Stimulated activated CD4-positive, alpha-beta T cell treated with anti-CD3 and anti-CD28 coated beads, Interleukin-1b, Interleukin-23, amount 100 ng/mL, for 1 hour (primary cell): ENCODE measurements at places on chromosomes 12 and 14.

DNA sequence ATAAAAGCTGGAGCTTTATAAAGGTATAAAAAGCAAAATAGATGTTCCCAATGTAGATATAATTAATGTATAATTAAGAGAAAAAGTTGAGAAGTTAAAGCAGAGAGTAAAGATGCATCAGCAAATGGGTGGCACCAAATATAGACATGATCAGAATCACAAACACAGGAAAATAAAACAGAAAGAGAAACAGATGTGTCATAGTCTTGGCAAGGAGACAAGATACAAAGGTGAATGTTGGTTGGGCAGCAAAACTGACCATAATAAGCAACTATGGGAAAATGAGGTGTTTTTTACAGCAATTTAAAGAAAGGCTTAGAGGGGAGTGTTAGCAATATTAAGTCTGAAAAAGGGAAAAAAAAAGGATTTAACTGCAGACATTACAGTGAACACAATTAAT, 135.4 kb upstream of the CLEC14A start:
- no peak for DNase-seq

DNA sequence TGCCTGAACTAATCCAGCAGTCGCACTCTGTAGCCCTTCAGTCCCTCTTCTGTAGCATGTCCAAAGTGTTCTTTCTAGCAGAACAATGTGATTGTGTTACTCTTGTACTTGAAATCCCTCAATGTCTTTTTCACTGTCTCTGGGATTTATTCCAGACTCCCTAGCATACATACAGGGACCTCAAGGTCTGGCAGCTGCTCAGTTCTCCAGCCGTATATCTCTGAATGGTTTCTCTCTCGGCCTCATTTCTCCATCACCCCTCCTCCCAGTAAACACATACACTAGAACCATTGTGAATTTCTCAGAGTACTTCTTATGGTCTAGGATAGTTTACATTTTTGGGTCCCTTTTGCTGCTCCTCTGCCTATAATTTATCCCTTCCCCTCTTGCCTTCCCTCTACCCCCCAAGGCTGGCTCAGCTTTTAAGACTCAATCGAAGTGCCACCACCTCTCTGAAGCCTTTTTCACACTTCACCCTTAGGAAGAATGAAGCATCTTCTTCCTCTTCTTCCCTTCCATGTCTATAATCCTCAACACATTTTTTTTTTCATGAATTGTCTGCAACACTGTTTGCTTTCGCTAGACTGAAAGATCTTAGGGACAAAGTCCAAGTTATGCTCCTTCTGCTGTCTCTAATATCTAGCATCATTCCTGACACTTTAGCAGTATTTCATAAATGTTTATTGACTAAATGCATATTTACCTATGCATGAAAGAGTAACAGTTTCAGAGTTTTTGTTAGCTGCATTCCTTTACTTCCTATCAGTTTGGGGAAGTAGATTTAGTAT, 446.1 kb downstream of the ZFP36L1 start:
- no peak for DNase-seq

DNA sequence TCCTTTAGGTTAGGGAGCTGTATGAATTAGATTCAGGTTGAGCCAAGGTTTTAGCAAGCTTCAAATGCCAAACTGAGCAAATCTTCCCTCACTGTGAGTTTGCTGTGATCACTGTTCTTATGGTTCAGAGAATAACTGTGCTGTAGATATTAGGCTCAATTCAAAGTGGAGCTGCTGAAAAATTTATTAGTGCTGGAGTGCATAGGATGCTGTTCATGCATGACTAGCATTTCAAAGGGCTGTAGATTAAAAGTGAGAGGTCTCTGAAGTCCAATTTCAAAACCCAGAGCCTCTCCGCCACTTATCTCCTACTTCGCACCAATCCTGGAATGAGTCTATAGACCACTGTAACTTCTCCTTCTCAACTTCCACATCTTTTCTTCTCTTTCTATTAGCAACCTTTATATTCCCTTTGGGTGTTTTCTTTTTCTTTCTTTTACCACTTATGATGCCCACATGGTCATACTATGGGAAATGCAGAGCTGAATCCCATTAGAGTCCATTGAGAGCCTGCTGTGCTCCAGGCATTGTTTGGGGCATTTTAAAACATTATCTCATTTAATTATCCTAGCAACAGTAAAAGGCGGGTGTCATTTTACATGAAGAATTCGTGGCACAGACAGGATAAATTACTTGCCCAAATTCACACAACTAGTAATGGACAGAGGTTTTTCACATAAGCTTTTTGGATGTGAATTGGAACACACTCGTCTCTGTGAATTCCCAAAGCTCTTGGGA, 77.5 kb upstream of the EEA1 start:
- DNase-seq = no peak

- no peak for DNase-seq
Observed at GRCh38 chr14:50855558-50855957, 16.3 kb upstream of the ABHD12B start.

- DNase-seq = no peak
Observed at GRCh38 chr14:50030036-50030435, 86.3 kb downstream of the VCPKMT start.

GRCh38 chr12:572532-572899, 90.7 kb downstream of the NINJ2 start:
- no peak for DNase-seq

DNA sequence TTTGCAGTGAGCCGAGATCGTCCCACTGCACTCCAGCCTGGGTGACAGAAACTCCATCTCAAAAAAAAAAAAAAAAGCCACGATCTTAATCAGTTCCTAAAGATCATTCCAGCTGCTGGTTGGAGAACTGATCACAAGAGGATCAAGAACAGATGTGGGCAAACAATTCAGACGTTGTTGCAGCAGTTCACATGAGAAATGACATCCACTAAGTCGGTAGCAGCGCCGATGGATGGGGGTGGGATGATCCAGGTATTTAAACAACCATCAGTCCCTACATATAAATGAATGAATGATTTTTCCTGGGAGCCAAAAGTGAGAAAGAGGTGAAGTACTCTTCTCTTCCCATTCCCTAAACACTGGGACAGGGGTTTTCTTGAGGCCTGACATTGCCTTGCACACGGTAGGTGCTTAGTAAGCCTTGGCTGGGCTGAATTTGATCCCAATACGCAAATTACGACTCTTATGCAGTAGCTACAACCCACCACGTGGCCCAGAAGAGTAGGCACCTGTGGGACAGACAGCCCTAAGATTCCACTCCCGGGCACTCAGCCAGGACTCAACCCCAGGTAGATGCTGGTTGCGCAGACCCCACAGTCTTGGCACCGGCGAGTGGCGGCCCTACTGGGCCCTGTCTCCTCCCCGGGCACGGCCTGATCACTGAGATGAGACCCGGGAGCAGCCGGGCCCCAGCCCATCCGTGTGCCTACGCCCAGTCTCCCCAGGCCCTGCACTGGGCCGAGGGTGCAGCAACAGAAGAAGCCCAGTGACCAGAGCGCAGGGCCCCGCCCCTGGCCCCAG, 565 bp downstream of the SPRYD3 start:
- DNase-seq = no peak

- DNase-seq = no peak
Observed at GRCh38 chr14:61524211-61524806, 171.0 kb upstream of the HIF1A start.

- no peak for DNase-seq
Observed at GRCh38 chr12:117363953-117364486, 2.6 kb upstream of the NOS1 start.

DNA sequence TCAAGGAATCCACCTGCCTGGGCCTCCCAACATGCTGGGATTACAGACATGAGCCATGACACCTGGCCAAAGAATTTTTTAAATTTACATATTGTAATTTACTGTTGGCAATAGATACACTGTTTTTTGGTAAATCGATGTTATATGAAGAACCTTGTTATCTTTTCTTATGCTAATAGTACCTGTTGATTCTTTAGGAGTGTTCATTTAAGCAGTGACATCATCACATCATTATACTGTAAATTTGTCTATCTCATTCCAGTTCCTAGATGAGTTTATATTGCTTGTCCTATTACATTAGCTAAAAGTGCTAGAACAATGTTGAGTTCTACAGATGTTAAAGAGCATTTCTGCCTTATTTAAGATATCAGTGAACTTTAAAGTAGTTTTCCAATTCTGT, 13.0 kb upstream of the TAS2R30 start:
- no peak for DNase-seq

- no peak for DNase-seq
Observed at GRCh38 chr14:99461411-99462085, 19.1 kb downstream of the SETD3 start.

DNA sequence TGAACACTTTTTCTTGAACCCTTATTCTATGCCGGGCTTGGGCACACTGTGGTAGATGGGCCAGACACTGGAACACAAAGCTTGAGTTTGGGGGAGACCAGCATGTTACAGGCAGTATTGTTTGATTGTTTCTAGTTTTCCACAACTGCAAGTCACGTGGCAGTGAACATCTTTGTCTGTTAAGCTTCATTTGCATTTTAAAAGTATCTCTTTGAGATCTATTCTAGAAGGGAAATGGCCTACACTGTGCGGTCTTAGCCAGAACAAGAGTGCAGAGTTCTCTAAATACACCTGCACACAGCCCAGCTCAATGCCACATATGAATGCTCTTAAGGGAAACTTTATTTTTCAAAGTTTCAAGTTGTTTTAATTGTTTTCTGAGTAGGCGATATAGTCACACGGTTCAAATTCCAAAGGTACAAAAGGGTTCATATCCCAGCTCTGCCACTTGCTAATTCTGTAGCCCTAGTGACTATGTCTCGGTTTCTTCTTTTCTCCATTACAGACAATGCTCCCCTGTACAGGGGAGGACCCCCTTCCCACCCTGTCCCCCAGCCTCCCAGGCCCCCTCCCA, 24.9 kb downstream of the RIN3 start:
- no peak for DNase-seq

- DNase-seq = no peak
Observed at GRCh38 chr12:67539329-67539728, 109.2 kb upstream of the DYRK2 start.

DNA sequence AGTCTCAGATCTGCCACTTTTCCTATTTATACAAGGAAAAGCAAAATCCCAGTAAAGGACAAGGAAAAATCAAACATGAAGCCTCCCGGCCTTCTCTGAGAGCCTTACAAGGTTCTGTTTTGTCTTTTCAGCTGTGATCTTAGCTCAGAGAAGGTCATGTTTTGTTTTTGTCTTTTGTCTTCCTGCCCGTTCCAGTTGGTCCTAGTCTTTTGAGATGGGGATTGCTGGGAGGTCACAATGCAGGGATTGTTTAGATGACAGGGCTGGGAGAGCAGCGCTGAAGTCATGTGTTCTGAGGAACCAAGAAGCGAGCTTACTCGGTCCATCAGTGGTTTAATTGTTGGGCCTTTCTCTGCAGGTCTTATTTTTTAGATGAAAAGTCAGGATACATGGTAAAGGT, 6.0 kb downstream of the PLEKHH1 start:
- no peak for DNase-seq

DNA sequence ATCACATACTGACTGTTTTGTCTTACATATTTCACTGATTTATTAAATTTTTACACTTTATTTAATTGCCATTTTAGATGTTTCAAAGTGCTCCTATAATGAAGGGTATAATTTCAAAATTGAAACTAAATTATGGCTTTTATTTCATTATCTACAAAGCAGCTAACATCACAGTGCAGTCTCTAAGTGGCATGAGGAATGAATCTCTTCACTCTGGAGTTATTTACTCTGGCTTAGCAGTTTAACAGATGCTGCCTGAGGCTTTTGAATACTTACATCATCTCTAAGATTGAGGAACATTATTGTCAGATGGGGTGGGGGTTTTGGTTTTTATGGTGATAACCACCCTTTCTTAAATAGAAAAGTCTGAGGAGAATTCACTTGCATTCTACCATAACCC, 386.4 kb downstream of the TRHDE start:
- DNase-seq = no peak

DNA sequence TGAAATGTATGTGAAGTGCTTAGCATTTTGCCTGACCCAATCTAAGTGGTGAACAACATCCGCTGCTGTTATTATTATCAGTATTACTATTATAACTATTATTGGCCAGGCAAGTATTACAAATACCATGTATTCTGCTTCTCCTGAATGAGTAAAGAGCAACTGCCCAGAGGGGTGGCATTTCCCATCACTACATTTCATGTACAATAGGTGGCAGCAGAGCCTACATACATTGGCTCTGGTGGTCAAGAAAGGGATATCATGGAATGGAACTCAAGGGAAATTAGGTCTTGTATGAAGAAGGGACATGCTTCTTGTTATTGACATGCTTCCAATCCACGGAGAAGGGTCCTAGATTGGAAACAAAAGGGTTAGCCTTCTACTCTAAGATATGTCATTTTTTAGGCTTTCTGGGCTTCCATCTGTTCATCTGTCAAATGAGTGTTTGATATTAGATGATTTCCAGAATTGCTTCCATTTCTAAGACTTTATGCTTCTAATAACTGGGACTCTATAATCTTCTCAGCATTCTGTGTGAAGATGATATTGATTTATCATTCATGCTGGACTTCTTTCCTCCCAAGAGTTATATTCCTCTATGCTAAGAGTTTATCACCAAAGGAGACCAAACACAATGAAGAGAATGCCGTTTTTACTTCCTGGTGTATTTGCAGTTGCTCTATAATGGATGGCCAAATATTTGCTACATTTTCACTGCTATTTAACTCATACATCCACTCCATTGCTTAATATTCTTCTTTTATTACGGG, 239.1 kb downstream of the SSPN start:
- no peak for DNase-seq

GRCh38 chr14:35750202-35750904, 58.7 kb downstream of the RALGAPA1 start:
- no peak for DNase-seq

DNA sequence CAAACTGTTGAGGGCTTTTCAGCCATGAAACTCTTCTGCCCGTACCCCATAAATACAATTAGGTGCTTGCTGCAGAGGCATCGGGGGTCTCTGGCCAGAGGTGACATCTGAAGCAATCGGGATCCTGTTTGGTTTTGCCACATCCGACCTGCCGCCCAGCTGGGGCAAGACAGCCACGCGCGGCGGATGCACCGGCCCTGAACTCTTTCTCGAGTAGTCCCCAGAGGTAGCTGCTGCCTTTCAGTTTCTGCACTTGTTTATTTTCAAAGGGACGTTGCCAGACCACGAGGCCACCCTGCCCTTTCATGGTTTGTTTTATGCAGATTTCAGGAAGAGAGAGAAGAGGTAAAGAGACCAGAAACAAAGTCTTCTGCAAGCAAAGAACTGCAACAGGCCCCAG, 10.6 kb upstream of the MLXIP start:
- no peak for DNase-seq

GRCh38 chr12:130644566-130644965, 71.5 kb downstream of the RIMBP2 start:
- DNase-seq = no peak

DNA sequence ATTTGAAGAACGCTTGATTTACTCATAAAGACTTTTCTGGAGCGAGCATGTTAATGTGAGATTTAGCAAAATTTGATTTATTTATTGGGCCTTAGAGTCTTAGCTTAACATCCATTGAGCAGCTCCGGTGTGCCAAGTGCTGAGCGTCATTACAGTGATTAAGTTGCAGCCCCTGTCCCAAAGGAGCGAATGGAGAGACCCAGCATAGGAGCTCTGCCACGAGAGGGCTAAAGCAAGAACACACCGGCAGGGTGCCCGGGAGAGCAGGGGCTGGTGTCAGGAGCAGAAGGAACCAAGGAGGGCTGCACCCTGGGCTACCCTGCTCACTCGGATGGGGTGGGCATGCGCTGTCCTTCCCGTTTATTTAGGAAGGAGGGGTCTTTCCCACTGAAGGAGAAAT, 50.6 kb downstream of the PPP2R5C start:
- no peak for DNase-seq

GRCh38 chr14:39342768-39343167, 89.5 kb downstream of the FBXO33 start:
- no peak for DNase-seq
